ENCODE measurements at places on chromosomes 2 and 18.

GRCh38 chr18:35620765-35621164, 39.2 kb downstream of the GALNT1 start:
- ATAC-seq = no peak

- ATAC-seq = no peak
Observed at GRCh38 chr2:186303091-186303490, 183.0 kb upstream of the ZC3H15 start.

GRCh38 chr2:62036761-62037250, 131.3 kb downstream of the COMMD1 start:
- ATAC-seq = no peak

GRCh38 chr2:50438259-50438658, 593.7 kb downstream of the NRXN1 start:
- ATAC-seq = no peak

GRCh38 chr18:41128126-41128525, 826.9 kb upstream of the PIK3C3 start:
- ATAC-seq = no peak

DNA sequence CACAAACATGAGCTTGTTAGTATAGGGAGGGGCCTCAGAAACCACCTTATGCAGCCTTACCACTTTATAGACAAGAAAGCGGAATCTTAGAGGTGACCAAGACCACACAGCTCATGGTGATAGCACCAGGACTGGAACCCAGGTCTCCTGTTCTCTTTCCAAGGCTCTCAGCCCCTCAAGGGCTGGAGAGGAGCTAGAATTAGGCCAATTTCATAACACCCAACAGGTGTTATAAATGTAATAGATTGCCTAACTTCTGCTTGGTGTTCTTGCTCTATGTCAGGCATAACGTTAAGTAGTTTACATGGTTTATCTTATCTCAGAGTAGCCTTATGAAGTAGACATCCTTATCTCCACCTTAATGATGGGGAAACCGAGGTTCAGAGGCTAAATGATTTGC, 42.9 kb downstream of the RPL37A start:
- ATAC-seq = no peak

- ATAC-seq = no peak
Observed at GRCh38 chr2:171132086-171132485, 28.6 kb downstream of the TLK1 start.

DNA sequence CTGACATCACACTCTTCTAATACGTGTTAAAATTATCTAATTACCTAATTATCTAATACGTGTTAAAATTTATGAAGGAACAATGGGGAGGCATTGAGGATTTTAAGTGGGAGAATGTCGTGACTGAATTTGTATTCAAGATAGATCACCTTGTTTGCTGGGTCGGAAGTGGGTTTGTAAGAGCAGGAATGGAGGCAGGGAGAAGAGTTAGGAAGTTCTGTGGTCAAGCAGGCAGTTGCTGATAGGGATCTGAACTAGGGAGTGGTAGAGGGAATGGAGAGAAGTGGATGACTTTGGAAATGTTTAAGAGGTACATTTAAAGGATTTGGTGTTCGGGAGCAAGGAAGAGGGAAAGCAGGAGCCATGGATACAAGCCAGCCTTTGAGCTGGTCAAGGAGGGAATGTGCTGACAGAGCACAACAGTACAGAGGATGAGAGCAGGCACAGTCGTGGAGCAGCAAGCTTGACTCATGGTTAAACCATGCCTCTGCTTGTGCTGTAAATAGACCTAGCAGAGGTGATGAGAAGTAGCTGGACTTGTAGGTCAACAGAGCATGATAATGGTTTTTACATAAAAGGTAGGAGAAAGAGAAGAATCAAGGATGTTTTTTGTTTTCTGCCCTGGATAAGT, 16.2 kb downstream of the IL18RAP start:
- ATAC-seq = no peak

All from activated CD4-positive, CD25-positive, alpha-beta regulatory T cell treated with anti-CD3 and anti-CD28 coated beads, Interleukin-2, amount 50 U/mL, for 24 hours (primary cell).